ENCODE measurements at places on chromosomes 6 and 20. TPM values are rescaled to one million over a fixed set of nuclear protein-coding genes. Genes with fewer than 3 reads are reported as not detected.

GRCh38 chr20:10433014-10433622 is 904 bp downstream of the MKKS start:
- no peak for DNase-seq

DNA sequence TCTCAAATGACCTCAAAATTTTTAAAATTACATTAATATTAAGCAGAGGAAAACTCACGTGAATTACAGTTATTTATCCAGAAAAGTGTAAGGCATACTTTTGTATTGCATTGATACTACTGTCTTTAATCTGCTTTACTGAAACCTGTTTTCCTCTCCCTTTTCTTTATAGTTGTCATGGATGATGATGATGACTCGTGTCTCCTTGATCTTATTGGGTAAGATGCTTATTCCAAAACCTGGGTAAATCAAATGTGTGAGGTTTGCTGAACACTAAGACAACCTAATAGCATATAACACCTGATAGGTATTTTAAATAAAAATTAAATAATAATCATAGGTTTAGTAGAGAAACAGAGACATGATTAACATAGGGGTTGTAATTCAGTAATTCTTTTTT is 40.0 kb downstream of the BICRAL start:
- DNase-seq: no peak

DNA sequence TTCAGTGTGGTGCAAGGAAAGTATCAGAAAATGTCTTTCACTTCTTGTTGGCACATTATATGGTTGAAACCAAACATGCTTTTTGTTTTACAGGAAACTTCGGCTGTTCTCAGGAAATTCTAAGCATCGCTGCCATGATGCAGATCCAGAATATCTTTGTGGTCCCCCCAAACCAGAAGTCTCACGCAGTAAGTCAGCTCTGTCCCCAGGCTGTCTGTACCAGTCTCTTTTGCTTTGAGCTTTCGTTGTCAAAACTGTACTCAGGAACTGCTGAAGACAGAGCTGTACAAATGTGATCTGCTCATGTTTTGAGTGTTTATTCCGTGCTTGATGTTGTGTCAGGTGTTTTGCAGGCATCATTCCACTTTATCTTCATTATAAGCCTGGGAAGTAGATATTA is 59.6 kb downstream of the DHX35 start:
- no peak for DNase-seq

DNA sequence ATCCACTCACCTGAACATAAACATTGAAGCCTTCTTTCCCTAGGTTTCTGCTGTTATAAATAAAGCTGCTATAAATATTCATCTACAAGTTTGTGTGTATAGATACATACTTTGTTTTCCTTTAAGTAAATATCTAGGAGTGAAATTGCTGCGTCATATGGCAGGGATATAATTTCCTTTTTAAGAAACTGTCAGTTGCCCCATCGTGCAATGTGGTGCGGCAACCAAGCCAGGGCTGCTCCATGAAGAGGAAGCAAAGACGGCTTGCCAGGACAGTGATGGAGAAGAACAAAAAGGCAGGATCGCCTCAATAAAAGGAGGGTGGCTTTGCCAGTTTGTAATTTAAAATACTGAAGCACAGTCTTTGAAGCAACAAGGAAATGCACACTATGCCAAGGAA is 36.6 kb downstream of the CITED2 start:
- DNase-seq: no peak

GRCh38 chr20:6898928-6899327 is 131.4 kb downstream of the BMP2 start:
- no peak for DNase-seq

DNA sequence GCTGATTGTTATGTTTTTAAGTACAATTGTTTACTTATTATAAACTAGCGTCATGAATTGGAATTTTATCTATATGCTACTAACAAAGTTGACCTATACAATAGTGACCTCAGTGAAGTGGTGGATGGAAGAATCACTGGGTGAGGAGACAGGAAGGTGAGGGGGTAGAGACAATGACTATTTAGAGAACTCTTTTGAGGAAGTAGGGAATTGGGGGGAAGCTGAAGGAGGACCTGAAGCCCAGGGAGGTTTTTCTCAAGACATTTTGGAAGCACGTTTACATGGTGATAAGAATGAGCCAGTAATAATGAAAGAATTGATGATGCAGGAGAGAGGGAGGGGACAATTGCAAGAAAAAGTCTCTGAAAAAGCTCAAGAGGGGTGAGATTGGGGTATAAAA is 96.4 kb downstream of the RPS12 start:
- no peak for DNase-seq

DNA sequence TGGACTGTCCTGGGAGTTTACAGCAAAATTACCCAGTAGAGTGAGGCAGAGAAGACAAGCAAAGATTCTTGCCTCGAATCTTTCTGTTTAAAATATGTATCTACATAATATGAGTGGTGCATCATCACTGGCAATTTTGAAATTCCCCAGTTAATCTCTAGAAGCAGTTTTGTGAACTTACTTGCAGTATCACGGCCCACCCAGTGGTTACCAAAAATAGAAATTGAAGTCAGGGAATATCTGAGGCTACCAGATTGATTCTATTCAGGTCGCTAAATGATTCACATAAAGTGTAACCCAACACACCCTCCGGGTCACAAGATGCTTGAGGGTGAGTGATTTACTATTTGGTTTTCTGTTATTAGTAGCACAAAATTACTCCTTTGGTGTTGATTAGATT is 111.9 kb downstream of the PPP1R14C start:
- DNase-seq: no peak

DNA sequence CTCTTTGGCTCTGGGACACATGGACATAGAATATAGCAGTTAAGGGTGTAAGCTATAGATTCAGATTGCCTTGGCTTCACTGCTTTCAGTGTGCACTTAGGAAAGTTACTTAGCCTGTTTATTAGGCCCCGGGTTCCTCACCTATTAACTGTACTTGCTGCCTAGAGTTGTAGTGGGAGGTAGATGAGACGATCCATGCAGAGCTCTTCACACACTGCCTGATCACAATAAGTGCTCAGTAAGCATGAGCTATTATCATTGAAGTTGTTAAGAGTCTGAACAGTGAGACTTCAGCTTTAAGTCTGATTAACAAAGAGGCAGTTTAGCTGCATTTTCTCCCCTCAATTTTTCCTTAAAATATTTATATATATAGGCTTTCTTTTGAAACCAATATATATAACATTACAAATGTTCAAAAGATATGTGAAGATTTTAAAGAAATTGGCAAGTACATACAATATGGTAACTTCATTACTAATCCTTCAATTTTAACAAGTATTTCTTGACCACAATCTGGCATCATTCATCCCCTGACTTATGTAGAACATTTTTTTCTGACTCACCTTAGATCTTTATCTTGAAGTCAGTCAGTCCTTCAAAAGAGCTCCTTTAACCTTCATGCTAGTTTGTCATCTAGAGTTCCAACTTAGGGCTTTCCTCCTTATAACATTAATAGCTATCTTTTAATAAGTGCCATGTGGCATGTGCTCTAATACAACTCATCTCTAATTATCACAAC is 20.5 kb upstream of the SUPT3H start:
- no peak for DNase-seq

DNA sequence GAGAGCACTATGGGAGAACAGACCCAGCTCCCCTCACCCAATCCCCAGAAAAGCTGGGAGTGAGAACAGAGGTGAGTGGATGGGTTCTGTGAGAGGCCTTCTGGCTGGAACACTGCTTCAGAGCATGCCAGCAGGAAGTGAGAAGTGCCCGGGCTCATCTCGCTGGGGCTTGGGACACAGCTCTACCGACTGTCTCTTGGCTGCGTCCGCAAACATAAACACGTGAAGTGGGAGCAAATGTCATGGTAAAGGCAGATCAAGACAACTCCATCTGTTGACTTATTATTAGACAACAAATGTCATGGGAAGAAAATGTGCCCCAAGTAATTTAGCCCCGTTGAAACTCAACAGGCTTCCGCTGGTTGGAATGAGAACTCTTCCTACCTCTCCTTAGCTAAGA is 25.9 kb downstream of the GNAS-AS1 start:
- no peak for DNase-seq

GRCh38 chr20:63128367-63128766 is 87.6 kb downstream of the YTHDF1 start:
- DNase-seq: no peak

GRCh38 chr6:72290620-72291019 is 331.2 kb upstream of the KCNQ5 start:
- DNase-seq: no peak

DNA sequence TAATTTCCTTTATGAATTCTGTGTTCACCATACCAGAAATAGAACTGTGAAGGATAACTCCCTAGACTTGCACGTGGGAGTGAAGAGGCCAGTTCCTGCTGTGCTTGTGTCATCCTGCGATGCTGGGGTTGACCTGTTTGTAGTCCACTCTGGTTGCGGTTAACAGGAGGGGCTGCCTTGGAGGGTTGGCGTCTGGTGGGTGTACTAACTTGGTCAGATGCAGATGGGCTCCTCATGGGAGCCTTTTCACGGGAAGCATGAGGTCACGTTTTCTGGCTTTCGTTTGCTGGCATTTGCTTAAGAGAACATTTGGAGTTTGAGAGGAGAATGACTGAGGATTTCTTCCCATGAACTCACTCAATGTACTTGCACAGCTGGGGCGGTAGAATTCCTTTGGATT is 41.2 kb downstream of the IGF2R start:
- peak; percentile 90 for DNase-seq

GRCh38 chr6:170232186-170233002 is 58.5 kb downstream of the DLL1 start:
- DNase-seq: no peak

- DNase-seq: no peak
These were observed 191.6 kb downstream of the MYLK4 start for GRCh38 chr6:2558861-2559801.

DNA sequence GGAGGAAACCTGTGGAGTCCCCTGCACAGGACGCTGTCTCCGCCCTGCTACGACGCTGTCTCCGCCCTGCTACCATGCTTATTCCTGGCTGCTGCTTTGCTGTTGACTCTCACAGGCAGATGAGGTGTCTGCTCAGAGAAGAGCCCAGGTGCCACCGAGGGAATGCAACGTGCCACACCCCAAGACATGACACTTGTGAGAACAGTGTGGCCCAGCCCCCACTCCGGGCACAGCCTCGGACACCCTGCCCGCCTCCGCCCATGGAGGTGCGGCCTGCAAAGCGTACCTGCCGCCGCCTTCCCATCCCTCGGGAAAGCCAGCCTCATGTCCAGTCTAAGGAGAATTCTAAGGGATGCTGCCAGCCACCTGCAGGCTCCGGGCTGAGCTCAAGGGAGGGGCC is 15.6 kb upstream of the MRGBP start:
- DNase-seq: no peak

GRCh38 chr6:129059650-129060049 is 176.7 kb downstream of the LAMA2 start:
- no peak for DNase-seq

AP5S1 gene
- polyA plus RNA-seq: 9.8 TPM

C4B gene
- 22.1 TPM for polyA plus RNA-seq

PGC gene
- polyA plus RNA-seq: not detected

SLC52A3 gene
- 0.24 TPM for polyA plus RNA-seq

C6orf118 gene
- 1.2 TPM for polyA plus RNA-seq

ULBP3 gene
- polyA plus RNA-seq: 1.9 TPM
